Smooth muscle cell of the pulmonary artery (primary cell): ENCODE measurements at places on chromosomes 7 and 10. TPM values are rescaled to one million over a fixed set of nuclear protein-coding genes. Genes with fewer than 3 reads are reported as not detected.

Gene BTBD16
- 0.13 TPM in 1 of 2 replicates, not detected in the other for total RNA-seq

Gene DNAJB6
- total RNA-seq: 78.2 and 83.4 TPM in 2 replicates

Gene PNLIPRP3
- not detected in 2 replicates for total RNA-seq

Gene ASIC3
- 0.26 TPM in 2 replicates for total RNA-seq

Gene ARHGAP22
- total RNA-seq: 85.4 and 107 TPM in 2 replicates

Gene LLCFC1
- total RNA-seq: not detected in 2 replicates

Gene SFXN3
- total RNA-seq: 97.7 and 107 TPM in 2 replicates

Gene ITGA8
- total RNA-seq: 43.7 and 210 TPM in 2 replicates

Gene BLNK
- total RNA-seq: 0.07 TPM in 1 of 2 replicates, not detected in the other

Gene CPA2
- total RNA-seq: not detected in 2 replicates

Gene NAT16
- total RNA-seq: not detected in 2 replicates

Gene ACTL6B
- total RNA-seq: not detected in 2 replicates

Gene OIT3
- total RNA-seq: under 0.01 and 0.03 TPM in 2 replicates

Gene OPN4
- not detected in 2 replicates for total RNA-seq

Gene OR2A1
- 0.07 and 0.33 TPM in 2 replicates for total RNA-seq

Gene PRSS2
- total RNA-seq: not detected in 2 replicates

Gene PROSER2
- 0.98 and 1.9 TPM in 2 replicates for total RNA-seq

Gene ARHGAP12
- total RNA-seq: 29.4 and 36.0 TPM in 2 replicates

Gene CUBN
- 1.3 and 3.4 TPM in 2 replicates for total RNA-seq

Gene ZNF503
- 12.8 and 19.7 TPM in 2 replicates for total RNA-seq

Gene SIRT1
- 11.6 and 15.2 TPM in 2 replicates for total RNA-seq

Gene NUB1
- total RNA-seq: 41.8 and 44.4 TPM in 2 replicates

Gene FAM25A
- total RNA-seq: not detected in 2 replicates

Gene UNCX
- not detected in 2 replicates for total RNA-seq

Gene GIMAP8
- 0.07 TPM in 2 replicates for total RNA-seq

Gene CYP2C19
- total RNA-seq: not detected in 2 replicates

Gene PRPS1L1
- not detected in 2 replicates for total RNA-seq

Gene AGR2
- total RNA-seq: not detected in 2 replicates

Gene CDK1
- total RNA-seq: 4.7 and 18.5 TPM in 2 replicates

Gene OR6B1
- total RNA-seq: not detected in 2 replicates

Gene FOXP2
- total RNA-seq: 0.26 and 0.46 TPM in 2 replicates

Gene RRP12
- 14.7 and 26.9 TPM in 2 replicates for total RNA-seq

Gene HYAL4
- total RNA-seq: not detected in 2 replicates

Gene DYNC1I1
- total RNA-seq: 1.0 and 1.5 TPM in 2 replicates

Gene PNLIPRP1
- total RNA-seq: not detected in 2 replicates

Gene ZNF727
- 0.07 and 0.10 TPM in 2 replicates for total RNA-seq

Gene C10orf90
- 0.13 and 0.26 TPM in 2 replicates for total RNA-seq

Gene SCART1
- total RNA-seq: 2.5 and 2.8 TPM in 2 replicates

Gene SEM1
- total RNA-seq: 48.4 and 59.2 TPM in 2 replicates

Gene CNPY4
- 29.6 and 41.7 TPM in 2 replicates for total RNA-seq

Gene ERVW-1
- not detected in 2 replicates for total RNA-seq

Gene HMX3
- not detected in 2 replicates for total RNA-seq

Gene OR6V1
- not detected in 2 replicates for total RNA-seq

Gene NAMPT
- 92.0 and 252 TPM in 2 replicates for total RNA-seq

Gene GDF10
- 0.03 and 5.5 TPM in 2 replicates for total RNA-seq

Gene IDI2
- total RNA-seq: not detected in 2 replicates

Gene MUC12
- 0.23 TPM in 1 of 2 replicates, not detected in the other for total RNA-seq

Gene ZNF736
- total RNA-seq: 7.4 and 8.9 TPM in 2 replicates

Gene LIPK
- total RNA-seq: not detected in 2 replicates

Gene ADARB2
- not detected in 2 replicates for total RNA-seq

Gene CCSER2
- total RNA-seq: 30.2 and 32.5 TPM in 2 replicates

Gene TLX1
- not detected in 2 replicates for total RNA-seq

Gene C7orf25
- total RNA-seq: 4.9 and 8.9 TPM in 2 replicates

Gene MBLAC1
- 2.3 and 2.7 TPM in 2 replicates for total RNA-seq
